ENCODE measurements at places on chromosomes 3 and 15. TPM values are rescaled to one million over a fixed set of nuclear protein-coding genes. Genes with fewer than 3 reads are reported as not detected.

Gene PPM1L
- polyA plus RNA-seq = 6.3 TPM

Gene CEP152
- 7.1 TPM for polyA plus RNA-seq

Gene RBPMS2
- polyA plus RNA-seq = 9.5 TPM

Gene LRRC31
- polyA plus RNA-seq = 0.37 TPM

DNA sequence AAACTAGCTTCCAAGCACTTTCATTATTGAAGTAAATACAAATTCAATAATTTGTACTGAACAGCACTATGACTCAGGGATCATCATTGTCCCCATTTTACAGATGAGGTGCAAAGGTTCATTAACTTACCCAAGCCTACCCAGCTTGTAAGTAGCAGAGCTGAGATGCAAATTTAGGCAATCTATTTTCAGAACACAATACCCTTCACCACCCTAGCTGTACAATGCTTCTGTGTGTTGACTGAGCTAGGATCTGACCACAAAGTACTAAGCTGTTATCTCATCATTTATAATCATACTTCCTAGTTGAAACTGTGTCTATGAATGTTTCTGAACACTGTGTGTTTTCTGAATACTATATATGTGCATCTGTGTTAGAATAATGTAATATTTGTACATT lies 3.2 kb upstream of the ILDR1 start:
- no peak for DNase-seq

GRCh38 chr3:112546216-112546759 lies 15.5 kb downstream of the ATG3 start:
- DNase-seq = no peak

GRCh38 chr3:29693863-29694262 lies 413.0 kb downstream of the RBMS3 start:
- no peak for DNase-seq

DNA sequence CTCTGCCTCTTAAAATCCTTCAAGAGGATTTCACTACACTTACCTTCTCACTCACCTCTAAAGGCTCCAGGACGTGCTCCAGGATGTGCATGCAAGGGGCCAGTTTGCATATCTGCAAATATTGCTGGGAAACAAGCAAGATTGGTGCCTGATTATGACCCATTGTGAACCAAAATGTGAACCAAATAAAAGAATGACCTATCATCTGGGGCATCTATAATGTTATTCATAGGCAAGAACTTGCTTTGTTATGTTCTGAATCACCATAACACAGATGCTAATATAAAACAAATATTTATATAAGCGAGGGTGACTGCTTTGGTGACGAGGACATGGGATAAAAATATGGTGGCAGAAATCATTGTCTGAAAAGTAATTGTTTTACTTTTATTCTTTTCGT lies 5.5 kb downstream of the IL12A start:
- DNase-seq = no peak

DNA sequence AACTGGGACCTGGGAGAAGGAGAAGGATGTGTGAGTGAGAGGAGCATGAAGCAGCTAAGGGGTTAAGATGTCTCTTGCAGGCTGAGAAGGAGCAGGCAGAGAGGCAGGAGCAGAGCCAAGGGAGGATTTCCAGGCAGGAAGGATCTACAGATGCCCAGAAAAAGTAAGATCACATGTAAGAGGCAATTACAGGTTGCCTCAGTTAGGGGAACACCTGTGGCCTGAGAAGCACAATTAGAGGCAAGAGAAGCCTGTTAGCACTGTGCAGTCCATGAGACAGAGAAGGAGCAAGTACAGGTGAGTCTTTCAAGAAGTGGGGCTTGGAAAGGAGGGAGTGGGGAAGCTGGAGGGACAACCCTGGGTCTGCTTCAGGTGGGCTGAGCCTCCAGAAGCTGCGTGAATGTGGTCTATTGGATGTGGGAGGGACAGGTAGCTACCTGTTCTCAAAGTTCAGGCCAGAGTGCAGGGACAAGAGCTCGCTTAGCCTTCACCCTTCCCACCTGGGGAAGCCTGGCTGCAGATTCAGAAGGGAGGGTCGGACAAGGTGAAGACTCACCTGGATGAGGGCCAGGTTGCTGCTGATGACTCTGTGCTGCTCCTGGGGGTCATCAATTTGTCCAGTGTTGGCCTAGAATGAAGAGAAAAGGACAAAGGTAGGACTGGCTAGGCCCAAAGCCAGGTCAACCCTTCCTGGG lies 50.7 kb downstream of the SLC41A3 start:
- DNase-seq = no peak

GRCh38 chr15:64781299-64781698 lies 5.9 kb upstream of the RBPMS2 start:
- DNase-seq = no peak

DNA sequence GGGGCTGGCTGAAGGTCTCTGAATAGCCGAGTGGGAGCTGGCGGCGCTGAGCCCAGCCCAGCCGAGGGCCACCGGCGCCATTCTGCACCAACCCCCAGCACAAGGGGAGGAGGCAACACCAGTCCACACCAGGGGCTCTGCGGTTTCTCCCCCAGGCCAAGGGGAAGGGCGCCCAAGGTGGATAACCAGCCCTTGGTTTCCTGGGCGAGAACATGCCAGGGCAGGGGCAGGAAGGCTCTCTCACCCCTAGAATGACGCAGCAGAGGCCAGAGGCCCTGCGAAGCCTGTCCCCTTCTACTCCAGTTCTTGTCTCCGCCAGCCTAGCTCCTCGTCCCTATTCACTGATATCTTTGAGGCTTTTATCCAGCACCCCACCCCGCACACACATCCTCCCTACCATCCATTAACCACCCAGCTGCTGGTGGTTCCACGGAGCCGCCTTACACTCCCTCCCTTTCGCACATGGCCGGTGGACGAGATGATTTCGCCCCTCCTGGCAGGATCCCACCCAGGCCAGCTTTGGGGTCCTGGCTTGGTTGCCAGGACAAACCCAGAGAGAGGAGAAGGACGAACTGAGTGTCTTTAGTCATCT lies 1.3 kb downstream of the RBPMS2 start:
- no peak for DNase-seq

DNA sequence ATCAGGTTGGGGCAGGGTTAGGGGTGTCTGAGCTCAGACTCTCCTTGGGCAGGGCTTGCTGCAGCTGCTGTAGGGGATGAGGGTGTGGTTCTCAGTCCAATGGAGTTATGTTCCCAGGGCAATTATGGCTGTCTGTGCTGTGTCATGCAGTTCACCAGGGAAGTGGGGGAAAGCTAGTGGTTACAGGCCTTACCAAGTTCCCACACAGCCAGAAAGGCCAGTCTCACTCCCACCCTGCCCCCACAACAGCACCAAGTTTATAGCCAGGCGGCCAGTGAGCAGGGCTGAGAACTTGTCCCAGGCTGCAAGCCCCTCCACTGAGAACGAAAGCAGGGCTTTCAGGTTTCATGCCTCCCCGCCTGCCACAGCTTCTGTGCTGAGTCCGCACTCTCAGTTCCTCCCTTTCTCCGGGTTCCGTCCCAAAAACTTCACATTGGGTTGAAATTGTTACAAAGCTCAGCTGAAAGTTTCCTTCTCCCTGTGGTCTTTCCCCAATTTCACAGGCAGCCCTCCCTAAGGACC lies 19.6 kb upstream of the CPOX start:
- DNase-seq = no peak

GRCh38 chr3:55500555-55501330 lies 13.6 kb upstream of the WNT5A start:
- DNase-seq = no peak
